ENCODE measurements at places on chromosomes 16 and 17.

GRCh38 chr17:79164913-79165695, 90.5 kb downstream of the ENGASE start:
- no peak for DNase-seq

GRCh38 chr17:296906-297690, 55.5 kb downstream of the RPH3AL start:
- DNase-seq: no peak

DNA sequence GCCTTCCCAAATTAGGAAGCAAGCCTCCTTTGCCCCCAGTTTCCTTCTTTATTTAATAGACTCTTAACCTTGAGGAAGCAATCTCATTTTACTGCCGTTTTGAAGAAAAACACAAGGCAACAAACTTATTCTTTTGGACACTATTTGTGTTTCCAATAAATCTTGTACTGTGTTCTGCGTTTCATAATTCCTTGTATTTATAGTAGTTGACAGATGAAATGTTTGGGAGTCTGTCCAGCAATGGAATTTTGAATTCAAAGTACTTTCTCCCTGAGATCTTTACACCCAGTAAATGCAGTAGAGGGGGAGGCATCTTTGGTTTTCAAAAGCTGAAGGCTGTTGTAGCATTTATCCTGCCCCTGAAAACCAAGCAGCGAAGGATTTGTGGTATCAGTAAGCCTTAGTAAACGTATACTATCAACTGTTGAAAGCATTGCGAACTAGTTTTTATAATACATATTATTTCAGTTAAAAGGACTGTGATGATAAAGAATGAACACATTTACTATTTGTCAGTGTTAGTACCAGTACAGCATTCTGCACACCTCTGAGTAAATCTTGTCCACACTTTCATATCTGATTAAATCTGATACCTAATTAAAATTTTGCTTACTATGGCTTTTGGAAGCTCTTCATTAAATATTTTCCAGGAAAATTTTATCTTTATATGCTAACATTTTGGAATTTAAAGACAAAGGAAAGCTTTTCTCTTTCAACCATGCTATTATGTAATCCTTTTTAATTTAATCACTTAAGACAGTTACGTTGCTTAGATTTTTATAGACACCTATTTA, 83.1 kb downstream of the TNRC6C start:
- DNase-seq: no peak

DNA sequence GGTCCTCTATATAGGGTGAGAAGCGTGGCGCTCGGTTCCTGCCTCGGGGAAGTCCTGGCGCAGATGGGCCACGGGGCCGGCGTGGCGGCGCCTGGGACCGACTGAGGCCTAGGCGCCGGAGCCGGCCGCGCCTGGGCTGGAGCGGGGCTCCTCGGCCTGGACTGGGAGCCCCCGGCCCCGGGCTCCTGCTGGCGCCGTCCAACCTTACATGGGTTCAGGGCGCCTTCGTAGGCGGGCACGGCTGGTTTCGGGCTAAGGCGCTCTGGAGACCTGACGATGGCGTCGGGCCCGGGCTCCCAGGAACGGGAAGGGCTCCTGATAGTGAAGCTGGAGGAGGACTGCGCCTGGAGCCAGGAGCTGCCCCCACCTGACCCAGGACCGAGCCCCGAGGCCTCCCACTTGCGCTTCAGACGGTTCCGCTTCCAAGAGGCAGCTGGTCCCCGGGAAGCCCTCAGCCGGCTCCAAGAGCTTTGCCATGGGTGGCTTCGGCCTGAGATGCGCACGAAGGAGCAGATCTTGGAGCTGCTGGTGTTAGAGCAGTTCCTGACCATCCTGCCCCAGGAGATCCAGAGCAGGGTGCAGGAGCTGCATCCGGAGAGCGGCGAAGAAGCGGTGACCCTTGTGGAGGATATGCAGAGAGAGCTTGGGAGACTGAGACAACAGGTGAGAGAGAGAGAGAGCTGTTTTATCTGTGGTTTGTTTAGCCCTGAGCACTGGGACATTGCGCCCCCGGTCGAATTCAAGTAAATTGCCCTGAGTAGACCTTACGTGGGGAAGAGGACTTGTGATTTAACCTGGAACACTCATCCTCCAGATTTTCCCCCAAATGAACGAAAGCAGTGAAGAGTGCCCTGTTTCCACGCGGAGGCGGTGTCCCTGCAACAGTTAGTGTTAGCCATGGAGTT, 504 bp downstream of the ZNF263 start:
- no peak for DNase-seq

GRCh38 chr16:68851601-68852000, 8.3 kb downstream of the TANGO6 start:
- DNase-seq: no peak

DNA sequence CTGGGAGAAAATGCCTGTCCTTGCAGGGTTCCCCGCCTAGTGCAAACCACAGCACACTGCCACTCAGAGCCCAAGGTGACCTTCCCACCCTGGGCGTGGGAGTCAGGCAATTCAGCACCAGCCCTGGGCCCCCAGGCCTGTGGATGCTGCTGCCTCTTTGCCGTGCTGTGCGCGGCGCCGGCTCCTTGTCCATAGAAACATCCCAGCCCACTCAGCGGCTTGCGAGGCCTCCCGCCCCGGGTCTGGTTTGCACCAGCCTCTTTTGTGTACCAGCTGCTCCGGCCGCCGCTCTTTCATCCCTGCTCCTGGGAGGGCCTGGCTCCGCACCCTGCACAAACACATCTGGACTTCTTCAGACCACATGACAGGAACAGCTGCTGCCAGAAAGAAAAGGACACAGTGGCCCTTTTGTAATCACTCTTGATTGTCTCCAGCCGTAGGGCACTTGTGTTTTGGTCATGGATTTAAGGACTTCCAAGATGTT, 75.4 kb upstream of the SDK2 start:
- no peak for DNase-seq

DNA sequence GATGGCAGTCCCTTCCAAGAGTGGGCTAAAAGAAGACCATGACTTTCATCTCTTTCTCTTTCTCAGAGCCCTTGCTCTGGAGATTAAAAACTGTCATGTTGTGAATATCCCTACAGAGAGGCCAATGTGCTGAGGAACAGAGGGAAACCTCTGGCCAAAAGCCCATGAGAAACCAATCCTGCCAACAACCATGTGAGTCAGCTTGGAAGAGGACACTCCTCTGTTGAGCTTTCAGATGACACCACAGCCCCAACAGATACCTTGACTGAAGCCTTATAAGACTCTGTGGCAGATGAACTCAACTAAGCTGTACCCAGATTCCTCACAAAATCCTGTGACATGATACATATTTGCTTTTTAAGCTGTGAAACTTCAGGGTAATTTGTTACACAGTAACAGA, 19.6 kb downstream of the CPPED1 start:
- DNase-seq: no peak
